ENCODE measurements at places on chromosomes 11 and 22.

DNA sequence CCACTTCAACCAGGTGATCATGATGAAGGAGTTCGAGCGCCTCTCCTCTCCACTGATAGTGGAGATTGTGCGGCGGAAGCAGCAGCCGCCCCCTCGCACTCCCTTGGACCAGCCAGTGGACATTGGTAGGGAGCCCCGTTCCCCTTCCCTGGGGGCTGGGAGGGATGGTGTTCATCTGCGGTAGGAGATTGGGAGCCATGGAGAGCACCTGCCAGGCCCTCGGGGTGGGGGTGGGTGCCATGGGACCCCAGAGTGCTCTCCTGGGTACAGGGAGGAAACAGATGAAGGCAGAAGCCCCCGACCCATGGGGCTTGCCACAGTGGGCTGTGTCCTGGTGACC is 7.0 kb downstream of the THAP7 start:
- no peak for DNase-seq

DNA sequence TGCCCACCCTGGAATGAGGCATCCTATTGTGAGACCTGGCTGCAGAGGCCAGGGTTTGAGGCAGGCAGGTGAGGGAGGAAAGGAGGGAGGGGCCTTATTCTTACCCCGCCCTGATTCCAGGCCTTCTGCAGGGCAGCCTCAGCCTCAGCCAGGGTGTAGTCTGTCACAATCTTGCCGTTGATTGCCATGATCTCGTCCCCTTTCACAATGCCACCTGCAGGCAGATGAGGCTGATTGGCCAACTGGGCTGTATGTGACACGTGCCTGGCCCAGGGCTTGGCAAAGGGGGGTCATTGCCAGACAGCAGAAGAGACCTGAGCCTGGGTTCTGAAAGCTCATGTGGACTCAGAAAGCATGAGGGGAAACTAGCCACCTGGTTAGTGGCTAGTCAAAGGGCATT is 21.4 kb upstream of the ABCC8 start:
- no peak for DNase-seq

DNA sequence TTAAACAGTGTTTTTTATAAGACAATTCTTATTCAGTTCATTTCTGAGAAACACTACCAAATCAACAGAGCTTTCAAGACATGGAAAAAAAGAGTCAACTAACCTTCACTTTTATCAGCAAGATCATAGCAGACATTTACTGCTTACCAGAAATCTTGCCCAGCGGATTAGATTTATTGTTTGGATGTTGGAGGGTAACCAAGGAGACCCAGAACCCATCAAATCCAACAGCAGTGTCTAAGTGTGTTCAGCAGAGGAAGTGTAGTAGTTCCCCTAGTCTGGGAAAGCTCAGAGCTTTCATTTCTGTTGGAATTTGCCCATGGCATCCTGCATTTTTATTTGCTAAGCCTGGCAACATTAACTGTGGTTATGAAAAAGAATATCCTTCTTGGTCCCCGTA is 2.4 kb upstream of the PGM2L1 start:
- no peak for DNase-seq

DNA sequence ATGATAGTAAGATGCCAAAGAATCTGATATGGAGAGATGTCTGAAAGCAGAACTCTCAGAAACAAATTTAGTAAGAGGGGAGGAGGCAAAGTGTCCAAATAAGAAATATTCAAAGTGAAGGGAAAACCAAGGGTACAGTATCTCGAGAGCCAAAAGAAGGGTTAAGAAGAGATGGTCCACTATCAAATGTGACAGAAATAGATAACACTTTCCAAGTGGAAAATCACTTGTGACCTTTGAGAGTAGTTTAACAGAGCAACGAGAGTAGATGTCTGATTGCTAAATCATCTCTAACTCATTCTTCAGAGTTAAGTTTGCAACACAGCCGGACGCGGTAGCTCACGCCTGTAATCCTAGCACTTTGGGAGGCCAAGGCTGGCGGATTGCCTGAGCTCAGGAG is 4.3 kb upstream of the BUD13 start:
- DNase-seq = no peak
